ENCODE measurements at places on chromosomes 5 and 9.
A peak's percentile ranks its signal among the peaks of the same experiment; 100 is the strongest.

- DNase-seq, result no peak
Observed at GRCh38 chr5:33934176-33934575, 2.0 kb upstream of the RXFP3 start.

GRCh38 chr9:19533373-19533772 lies 124.6 kb downstream of the ACER2 start:
- no peak for DNase-seq

DNA sequence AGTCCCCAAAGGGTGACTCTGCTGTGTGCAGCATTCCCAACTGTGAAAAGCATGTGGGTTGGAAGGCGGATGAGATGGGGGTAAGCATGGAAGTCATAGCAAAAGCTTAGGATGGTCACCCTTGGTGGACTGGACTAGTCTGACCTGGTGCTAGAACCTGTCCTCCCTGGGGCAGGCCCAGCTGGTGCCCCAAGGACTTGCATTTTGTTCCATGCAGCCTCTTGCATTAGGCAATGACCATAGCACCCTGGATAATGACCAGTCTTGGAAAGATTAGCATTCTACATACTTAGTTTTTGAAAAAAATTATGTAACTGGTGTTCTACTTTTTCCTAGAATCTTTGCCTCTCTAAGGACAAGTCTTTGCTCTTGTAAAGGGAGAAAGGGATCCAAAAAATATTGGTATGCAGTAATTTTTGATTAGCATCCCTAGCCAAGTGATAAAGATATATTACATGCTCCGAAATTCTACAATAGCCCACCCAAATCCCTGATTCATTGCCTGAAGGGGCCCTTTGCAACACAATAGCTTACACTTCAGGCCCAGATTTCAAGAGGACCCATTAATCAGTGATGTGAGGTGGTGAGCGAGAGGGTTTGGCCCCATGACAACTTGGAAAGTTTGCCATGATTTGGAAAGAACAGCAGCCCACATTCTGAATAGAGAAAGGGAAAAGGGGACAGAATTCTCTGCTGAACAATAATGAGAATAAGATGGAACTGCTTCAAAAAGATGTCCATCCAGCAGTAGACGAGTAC lies 93.3 kb upstream of the CD180 start:
- no peak for DNase-seq

DNA sequence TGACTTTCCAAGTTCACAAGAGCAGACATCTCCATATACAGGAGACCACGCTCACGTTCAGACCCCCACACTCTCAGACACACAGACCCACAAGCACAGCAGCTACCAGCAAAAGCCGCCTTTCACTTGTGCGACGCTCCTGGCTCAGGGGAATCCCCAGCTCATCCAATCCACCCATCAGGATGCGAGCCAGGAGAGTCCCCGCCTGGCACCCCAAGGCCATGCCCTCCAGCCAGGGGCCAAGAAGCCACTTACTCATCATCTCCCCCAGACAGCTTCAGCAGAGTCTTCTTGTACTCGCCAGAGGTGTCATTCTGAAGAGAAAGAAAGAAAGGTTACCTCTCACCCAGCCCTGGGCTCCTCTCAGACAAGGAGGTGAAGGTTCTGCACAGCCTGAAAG lies 29.7 kb downstream of the ANXA6 start:
- no peak for DNase-seq

DNA sequence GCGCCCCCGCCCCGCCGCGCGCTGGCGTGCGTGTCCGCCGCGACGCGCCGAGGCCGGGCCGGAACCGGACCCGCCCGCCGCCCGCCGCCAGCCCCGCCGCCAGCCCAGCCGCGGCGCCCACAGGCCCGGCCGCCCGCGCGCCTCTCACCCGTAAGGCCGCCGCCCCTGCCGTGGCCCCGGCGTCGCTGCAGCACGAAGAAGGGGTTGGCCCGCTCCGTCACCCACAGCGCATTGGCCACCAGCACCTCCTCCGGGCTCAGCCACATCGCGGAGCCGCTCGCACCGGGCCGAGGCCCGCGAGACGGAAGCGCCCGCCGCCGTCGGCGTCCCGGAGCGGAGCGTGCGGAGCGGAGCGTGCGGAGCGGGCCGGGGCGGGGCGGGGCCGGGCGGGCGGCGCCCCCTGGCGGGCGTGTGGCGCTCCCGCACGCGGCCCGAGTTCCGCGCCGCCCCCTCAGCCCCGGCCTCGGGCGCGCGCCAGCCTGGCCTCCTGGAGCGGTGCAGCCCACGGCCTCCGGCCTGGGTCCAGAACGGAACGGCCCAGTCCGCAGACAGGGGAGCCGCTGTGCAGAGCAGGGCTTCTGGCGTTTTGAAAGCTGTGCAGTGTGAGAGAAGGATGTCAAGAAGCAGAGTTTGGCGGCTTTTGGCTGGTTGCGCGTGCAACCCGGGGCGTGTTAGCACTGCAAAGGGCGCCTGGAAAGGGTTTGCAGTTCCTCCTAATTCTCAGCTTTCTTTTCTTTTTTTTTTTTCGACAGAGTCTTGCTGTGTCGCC lies at the start of gene TBC1D9B:
Gene TBC1D9B, minus strand, starts transcription at position 342 of the 769 bp plus-strand sequence. Its CDS starts 76 bp downstream, at position 266.
- peak; percentile 84 for DNase-seq

- no peak for DNase-seq
Observed at GRCh38 chr9:38229504-38230155, 160.6 kb upstream of the SHB start.

- no peak for DNase-seq
Observed at GRCh38 chr9:12538842-12539579, 154.2 kb upstream of the TYRP1 start.

DNA sequence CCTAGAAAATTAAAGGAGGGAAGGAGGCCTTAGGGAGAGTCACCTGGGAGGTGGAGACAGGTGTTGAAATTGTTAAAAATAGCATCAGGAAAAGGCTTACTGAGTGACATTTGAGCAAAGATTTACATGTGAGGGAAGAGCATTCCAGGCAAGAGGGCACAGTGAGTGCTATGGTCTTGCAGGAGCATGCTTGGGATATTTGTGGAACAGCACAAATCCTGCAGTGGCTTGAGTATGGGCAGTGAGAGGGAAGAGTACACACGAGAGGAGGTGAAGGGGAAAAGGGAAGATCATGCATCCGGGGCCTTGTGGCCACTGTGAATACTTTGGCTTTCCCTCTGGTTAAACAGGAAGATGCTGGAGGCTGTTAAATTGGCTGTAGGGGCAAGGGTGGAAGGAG lies 36.6 kb downstream of the ACER2 start:
- DNase-seq, result no peak

- no peak for DNase-seq
Observed at GRCh38 chr5:126122942-126123341, 300.3 kb upstream of the GRAMD2B start.

DNA sequence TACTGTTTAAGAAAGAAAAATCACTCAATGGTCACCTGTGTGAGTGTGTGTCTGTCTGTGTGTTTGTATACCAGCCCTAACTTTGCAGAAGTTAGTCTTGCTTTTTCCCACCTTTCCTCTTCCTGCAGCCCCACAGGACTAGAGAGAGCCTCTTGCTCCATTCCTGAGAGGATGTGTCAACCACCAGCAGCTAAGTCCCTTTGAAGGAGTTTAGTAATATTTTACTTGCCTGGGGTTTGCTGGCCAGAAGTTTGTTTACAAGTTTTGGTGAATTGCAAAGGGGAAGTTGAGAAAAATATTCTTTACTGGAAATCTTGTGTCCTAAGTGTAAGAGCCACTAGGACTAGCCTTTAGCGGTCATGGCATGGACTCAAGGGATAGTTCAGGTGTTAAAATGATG lies 316.2 kb downstream of the BRINP1 start:
- DNase-seq, result no peak

GRCh38 chr5:145520335-145520734 lies 314.8 kb downstream of the PRELID2 start:
- no peak for DNase-seq

GRCh38 chr5:153402550-153402949 lies 87.9 kb upstream of the GRIA1 start:
- DNase-seq, result no peak

GRCh38 chr9:72856972-72857623 lies 95.8 kb downstream of the ALDH1A1 start:
- DNase-seq, result no peak

DNA sequence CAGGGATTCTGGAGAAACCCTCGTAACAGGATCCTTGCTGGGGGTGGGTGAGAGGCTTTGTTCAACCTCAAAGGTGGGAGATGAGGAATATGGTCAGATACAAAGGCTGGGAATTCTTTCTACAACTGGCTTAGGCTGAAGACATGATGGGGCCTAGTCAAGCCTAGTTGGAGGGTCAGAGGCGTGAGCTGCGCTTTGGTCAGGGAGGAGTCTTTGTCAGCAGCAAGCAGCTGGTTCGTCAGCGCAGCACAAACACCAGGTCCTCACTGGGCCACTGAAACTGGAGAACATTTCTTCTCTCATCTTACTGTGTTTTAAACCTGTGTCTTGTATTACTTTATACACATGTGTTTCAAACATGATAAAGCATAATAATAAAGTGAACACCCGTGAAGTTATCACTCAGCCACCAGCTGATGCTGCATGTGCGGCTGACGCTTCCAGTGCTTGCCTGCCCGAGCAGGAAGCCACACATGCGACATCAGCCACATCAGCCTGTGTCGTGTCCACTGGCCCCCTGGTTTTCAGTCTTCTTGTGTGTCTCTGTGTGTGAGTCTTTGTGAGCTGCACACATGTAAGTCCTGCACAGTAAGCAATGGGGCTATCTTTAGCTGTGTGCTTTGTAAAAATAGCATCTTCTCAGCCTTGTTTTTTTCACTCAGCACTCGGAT lies 81.5 kb downstream of the WNK2 start:
- no peak for DNase-seq

GRCh38 chr5:109281136-109281690 lies 128.6 kb downstream of the PJA2 start:
- DNase-seq, result no peak

All from sciatic nerve (tissue), 2 donors.